Activated T-helper 1 cell treated with Interleukin-2 at 50 U/mL for 16 hours (primary cell): ENCODE measurements at places on chromosomes 4 and X.

DNA sequence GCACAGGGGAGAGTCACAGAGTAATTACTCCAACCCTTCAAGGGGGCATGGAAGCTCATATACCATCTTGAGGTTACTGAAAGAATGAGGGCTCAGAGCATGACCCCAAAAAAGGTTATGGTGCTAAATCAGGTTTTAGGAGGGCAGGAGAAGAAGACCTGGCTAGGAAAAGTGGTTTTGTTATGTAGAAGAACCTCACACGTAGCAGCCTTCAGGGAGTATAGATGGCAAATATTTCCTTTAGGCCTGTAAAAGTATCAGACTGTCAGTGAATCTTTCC is 102.0 kb upstream of the PDE5A start:
- no peak for DNase-seq

GRCh38 chr4:87807402-87807801 is 8.0 kb downstream of the IBSP start:
- DNase-seq: no peak

GRCh38 chr4:130484826-130485225 is 1388.9 kb downstream of the C4orf33 start:
- no peak for DNase-seq

GRCh38 chrX:69323786-69324720 is 158.8 kb upstream of the PJA1 start:
- no peak for DNase-seq

GRCh38 chr4:84237008-84237407 is 262.1 kb downstream of the NKX6-1 start:
- no peak for DNase-seq

DNA sequence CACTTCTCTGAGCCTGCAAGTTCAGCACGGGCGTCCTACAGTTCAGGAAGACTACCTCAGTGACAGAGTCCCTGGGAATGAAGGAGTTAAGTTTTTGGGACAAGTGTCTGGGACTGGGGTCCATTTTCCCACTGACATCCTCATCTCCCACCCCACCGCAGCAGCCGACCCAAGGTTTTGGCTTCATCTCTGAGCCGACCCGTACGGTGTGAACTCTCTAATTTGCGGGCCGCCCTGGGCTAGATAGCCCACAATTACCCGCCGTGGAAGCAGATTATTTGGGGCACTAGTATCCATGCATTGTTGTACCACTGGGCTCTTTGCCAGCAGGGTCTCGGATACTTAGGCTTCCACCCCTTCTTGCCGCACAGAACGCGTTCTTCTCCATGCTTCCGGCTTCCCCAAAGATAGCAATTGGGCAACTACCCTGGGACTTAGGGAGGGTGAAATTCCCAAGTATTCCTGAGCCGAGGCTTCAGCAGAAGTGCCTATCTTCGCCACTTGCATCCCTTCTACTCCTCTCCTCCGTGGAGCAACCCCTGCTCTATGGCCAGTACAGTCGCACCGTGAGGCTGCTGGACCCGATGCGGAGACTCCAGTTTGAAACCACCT is 2.4 kb downstream of the IL1RAPL2 start:
- no peak for DNase-seq

DNA sequence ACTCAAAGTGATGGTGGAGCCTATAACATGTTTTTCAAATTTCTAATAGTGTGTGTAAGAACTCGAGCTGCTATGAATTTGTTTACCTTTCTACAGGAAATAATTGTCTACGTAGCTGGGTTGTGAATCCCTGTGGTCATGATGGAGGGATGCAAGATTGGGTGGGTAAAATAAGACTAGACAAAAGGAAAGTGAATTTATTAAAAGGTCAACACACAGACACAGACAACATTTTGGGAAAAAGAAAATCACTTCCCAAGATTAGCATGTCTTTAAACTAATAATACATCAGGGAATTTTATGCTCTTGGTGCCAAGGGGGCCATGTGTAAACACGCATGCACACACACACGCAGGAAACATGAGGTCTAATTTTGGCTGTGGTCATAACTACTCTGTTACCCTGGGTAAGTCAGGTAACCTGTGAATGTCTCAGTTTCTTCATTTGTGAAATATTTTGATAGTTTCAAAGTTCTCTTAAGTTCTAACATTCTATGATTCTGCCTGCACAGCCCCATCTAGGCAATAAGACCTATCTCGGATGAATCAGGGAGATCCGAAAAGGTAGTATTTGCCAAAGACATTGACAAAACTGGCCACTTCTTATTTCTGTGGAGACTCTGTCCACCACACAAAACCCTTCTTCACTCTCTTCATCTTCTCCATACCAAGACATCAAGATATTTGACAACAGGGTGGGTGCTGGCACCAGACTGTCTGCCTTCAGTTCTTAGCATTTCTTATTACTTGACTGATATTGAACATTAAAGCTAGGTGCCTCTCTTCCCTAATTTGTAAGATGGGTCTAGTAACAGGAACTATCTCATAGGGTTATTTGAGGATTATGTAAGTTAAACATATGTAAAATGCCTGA is 1.6 kb upstream of the UNC5C start:
- DNase-seq: no peak

GRCh38 chr4:6123541-6123940 is 76.8 kb downstream of the JAKMIP1 start:
- no peak for DNase-seq

- no peak for DNase-seq
Observed at GRCh38 chr4:26242451-26242850, 78.4 kb upstream of the RBPJ start.

GRCh38 chr4:38785901-38786402 is 3.2 kb upstream of the TLR10 start:
- DNase-seq: no peak

DNA sequence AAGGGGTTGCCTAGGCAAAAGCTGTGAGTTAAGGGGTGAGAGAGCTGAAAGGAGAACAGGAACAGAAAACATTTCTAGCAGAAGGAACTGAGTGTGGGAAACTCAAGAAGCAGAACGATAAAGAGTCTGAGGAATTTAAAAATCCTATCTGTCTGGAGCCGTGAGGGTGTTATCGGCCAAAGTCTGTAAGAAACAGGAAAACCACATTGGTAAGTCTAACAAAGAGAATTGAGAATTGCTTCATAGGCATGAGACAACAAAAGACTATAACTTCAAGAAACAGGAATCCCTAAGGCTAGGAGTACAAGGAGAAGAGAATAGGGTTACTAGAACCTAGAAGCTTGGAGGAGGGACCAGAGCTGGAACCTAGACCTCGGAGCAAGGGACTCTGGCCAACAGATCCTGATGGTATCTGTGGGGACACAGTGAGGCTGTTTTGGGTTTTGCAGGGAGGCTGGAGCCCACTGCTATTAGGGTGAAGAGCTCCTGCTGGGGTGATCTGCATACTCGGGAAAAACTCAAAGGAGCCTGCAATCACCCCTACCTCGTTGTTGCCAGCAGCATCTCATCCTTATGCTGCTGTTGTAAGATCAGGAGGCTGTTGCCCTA is 175.6 kb downstream of the FBXO8 start:
- no peak for DNase-seq

- no peak for DNase-seq
Observed at GRCh38 chr4:186760576-186760975, 36.9 kb upstream of the FAT1 start.

GRCh38 chrX:40100141-40100536 is 2.4 kb upstream of the BCOR start:
- no peak for DNase-seq

GRCh38 chrX:10697616-10698317 is 77.4 kb upstream of the MID1 start:
- DNase-seq: no peak

- no peak for DNase-seq
Observed at GRCh38 chrX:20481632-20482031, 214.9 kb upstream of the RPS6KA3 start.
